ENCODE measurements at places on chromosomes 5 and 9. TPM values are rescaled to one million over a fixed set of nuclear protein-coding genes. Genes with fewer than 3 reads are reported as not detected.

The C7 gene
- 0.51 TPM for total RNA-seq

The F12 gene
- total RNA-seq: 0.89 TPM

The ACOT12 gene
- total RNA-seq: not detected

The KIF4B gene
- total RNA-seq: 0.26 TPM

The CHMP5 gene
- 66.5 TPM for total RNA-seq

The EIF4E1B gene
- total RNA-seq: not detected

The CDC20B gene
- total RNA-seq: not detected

The PCDHB15 gene
- total RNA-seq: 0.26 TPM

The TAL2 gene
- not detected for total RNA-seq

The OBP2A gene
- not detected for total RNA-seq

The GPR150 gene
- total RNA-seq: 0.13 TPM

The MYMK gene
- total RNA-seq: not detected

The NMUR2 gene
- total RNA-seq: not detected

The NTNG2 gene
- total RNA-seq: 0.77 TPM

The ZNF367 gene
- 6.3 TPM for total RNA-seq

The IRX2 gene
- 1.5 TPM for total RNA-seq

The NOP16 gene
- total RNA-seq: 11.8 TPM

The PROB1 gene
- 5.1 TPM for total RNA-seq

The MED7 gene
- total RNA-seq: 5.9 TPM

The GRM6 gene
- not detected for total RNA-seq

The LRRC70 gene
- 43.4 TPM for total RNA-seq

The KCNIP1 gene
- total RNA-seq: 33.6 TPM

The SYK gene
- 0.13 TPM for total RNA-seq

The TRAF1 gene
- 0.51 TPM for total RNA-seq

The IFNE gene
- under 0.01 TPM for total RNA-seq

The OR13C4 gene
- total RNA-seq: not detected

The BAAT gene
- not detected for total RNA-seq

The C9orf50 gene
- total RNA-seq: not detected

The PCDHGA9 gene
- total RNA-seq: 1.4 TPM

The TLX3 gene
- total RNA-seq: not detected

The NEUROG1 gene
- not detected for total RNA-seq

The PLEKHG4B gene
- total RNA-seq: 0.13 TPM

The INSL4 gene
- not detected for total RNA-seq

The GTF3C5 gene
- total RNA-seq: 37.4 TPM

The SLC6A18 gene
- total RNA-seq: not detected

The CERT1 gene
- 20.0 TPM for total RNA-seq

The CD180 gene
- not detected for total RNA-seq

The CATSPER3 gene
- total RNA-seq: 0.13 TPM

The MED27 gene
- total RNA-seq: 13.3 TPM

The P4HA2 gene
- total RNA-seq: 29.8 TPM

The PPP1R2B gene
- 0.13 TPM for total RNA-seq

The CEL gene
- 0.13 TPM for total RNA-seq

The ANKRD31 gene
- under 0.01 TPM for total RNA-seq

The ZNF474 gene
- under 0.01 TPM for total RNA-seq

The DRD1 gene
- total RNA-seq: not detected

The CTSL gene
- total RNA-seq: 496 TPM

The DNAH5 gene
- 0.13 TPM for total RNA-seq

The PDE8B gene
- under 0.01 TPM for total RNA-seq

The SV2C gene
- total RNA-seq: under 0.01 TPM

The CDH9 gene
- total RNA-seq: not detected

The NDUFS6 gene
- 36.8 TPM for total RNA-seq

The ZDHHC11B gene
- total RNA-seq: not detected

The SLC34A1 gene
- not detected for total RNA-seq

The PCDHB7 gene
- total RNA-seq: 0.26 TPM

The SLC1A1 gene
- total RNA-seq: 7.2 TPM

The PAEP gene
- not detected for total RNA-seq

The IFNA10 gene
- not detected for total RNA-seq

The CEP78 gene
- total RNA-seq: 13.2 TPM

The BTNL9 gene
- under 0.01 TPM for total RNA-seq

The IL3 gene
- not detected for total RNA-seq
